M059J (cell line): ENCODE measurements at places on chromosomes 5 and 9. TPM values are rescaled to one million over a fixed set of nuclear protein-coding genes. Genes with fewer than 3 reads are reported as not detected.

GRCh38 chr5:152477536-152477935 is 72.5 kb upstream of the NMUR2 start:
- DNase-seq: no peak

GRCh38 chr5:127092690-127093089 is 19.4 kb upstream of the C5orf63 start:
- DNase-seq: peak; percentile 60

DNA sequence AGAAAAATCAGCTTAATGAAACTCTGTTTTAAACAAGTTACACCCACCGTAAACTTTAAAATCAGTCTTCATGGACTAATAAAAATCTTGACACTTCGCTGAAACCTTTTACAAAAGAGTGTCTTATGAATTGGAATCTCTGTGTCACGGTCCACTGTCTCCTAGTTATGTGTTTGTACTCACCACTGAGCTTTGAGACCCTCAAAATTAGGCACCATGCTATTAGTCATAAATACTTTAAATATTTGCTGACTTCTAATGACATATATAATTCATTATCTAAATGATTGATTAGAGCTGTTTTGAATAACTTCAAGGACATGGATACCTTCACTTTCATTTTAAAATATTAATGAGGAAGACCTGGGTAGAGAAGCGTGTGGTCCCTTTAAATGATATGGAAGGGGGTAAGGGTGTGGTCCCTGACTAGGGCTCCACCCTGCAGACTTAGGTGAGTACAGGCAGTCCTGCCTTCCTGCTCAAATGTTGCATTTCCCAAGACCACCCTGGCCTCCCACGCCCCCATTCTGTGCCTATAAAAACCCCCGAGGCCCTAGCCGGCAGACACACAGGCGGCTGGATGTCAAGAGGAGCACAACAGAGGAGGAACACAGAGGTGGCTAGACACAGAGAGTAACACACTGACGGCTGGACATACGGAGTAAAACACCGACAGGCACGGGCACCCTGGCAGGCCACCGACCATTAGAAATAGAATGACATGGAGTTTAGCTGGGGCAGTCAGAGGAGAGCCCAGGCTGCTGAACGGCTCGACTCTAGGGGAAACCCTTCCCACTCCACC is 179.0 kb upstream of the CDH9 start:
- DNase-seq: no peak

GRCh38 chr5:39423331-39423751 is 1.4 kb downstream of the DAB2 start:
- peak; percentile 55 for DNase-seq

DNA sequence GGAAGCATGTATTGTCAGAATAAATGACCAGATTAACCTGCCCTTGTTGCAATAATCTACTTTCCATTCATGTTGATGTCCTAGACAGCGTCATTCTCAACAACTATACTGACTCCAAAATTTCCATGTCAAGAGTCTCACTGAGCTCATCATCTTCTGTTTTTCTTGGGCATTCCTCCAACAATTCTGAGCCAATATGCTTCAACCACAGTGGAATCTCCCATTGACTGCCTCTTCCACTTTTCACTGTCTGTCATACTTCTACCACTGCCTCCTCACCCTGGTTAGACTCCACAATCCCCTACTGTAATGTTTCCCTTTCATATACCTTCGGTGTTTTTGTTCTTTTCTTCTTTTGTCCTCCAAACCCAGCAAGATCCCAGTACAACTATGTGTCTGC is 162.8 kb downstream of the TLE1 start:
- DNase-seq: peak; percentile 85

- no peak for DNase-seq
Measured at GRCh38 chr5:77304388-77304787, 93.9 kb downstream of the PDE8B start.

- DNase-seq: no peak
Measured at GRCh38 chr5:80260461-80260860, 4.6 kb upstream of the SERINC5 start.

The MARVELD2 gene
- total RNA-seq: 4.1 and 5.7 TPM in 2 replicates

The TLR4 gene
- 12.5 and 16.9 TPM in 2 replicates for total RNA-seq

The DMRT2 gene
- total RNA-seq: not detected in 2 replicates
